ENCODE measurements at places on chromosomes 11 and 22.
A peak's percentile ranks its signal among the peaks of the same experiment; 100 is the strongest.

- DNase-seq, result no peak
Measured at GRCh38 chr11:87114093-87114492, 76.4 kb downstream of the TMEM135 start.

DNA sequence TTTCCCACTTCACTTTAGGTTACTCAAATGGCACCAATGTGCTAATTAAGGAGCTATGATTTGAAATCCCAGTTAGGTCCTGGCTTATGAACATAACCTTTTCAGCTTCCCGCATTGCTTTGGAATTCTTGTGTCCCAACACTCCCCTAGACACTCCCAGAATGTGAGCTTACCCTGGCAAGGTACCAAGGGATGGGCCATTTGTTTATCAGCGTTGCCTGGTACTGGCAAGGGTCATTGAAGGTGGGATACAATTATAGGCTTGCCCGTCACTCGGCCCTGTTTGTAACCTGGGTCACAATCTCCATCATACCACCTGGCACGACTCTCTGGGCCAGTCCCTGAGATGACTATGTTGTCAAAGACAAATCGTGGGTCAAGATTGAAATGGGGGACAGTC is 5.4 kb downstream of the CSRP3 start:
- DNase-seq, result no peak

DNA sequence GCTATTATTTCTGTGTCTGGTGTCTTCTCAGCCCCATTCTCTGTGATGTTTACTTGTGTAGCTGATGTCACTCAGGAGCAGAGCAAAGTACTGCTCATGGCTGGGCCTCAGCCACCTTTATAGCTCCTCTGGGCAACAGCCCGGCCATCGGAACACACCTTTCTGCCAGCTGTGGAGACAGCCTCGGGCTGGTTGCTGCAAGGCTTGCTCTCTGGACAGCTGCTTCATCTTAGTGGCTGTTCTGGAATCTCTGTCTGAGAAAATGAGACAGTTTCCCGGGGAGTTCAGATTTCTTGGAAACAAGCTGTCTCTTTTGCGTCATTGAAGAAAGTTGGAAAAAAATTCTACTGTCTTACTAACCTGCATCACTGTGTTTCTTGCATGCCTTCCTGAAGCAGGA is 20.0 kb downstream of the THY1 start:
- DNase-seq, result no peak

DNA sequence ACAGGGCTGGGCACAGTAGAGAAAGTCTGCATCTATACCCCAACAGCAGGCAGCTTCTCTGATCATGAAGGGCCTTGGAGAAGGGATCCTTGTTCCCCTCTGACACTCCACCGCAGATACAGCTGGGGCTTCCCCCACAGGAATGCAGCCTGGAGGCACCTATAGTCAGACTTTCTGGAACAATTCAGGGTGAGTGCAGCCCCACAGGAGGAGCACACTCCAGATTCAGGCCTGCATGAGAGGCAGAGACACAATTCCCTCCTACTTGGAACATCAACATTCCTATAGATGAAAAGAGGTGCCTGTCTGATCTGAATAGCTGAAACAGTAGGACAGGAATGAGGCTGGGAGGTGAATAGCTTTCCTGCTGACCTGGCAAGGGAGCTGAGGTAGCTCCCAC is 1298.0 kb upstream of the CNTN5 start:
- DNase-seq, result no peak

DNA sequence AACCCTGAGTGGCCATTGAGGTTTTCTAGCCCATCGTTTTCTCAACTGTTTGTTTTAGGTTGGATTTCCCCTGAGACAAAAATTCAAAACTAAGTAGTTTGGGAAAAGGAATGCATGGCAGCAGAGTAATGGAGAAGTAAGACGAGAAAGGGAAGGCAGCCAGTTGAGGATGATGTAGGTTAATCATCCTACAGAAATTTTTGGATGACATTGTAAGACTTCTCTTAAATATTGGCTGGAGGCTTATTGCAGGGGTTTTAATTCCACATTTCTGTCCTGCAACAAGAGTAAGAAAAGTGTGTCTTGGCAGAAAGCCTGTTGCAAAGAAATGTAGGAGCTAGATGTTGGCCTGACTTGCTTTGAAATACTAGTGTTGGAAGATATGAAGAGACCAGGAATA is 308.8 kb downstream of the LUZP2 start:
- DNase-seq, result no peak

GRCh38 chr11:66069715-66070603 is at the start of gene PACS1:
Gene PACS1, plus strand, starts transcription at chr11:66070272. Its CDS starts 215 bp downstream, at chr11:66070487.
- DNase-seq, result no peak

DNA sequence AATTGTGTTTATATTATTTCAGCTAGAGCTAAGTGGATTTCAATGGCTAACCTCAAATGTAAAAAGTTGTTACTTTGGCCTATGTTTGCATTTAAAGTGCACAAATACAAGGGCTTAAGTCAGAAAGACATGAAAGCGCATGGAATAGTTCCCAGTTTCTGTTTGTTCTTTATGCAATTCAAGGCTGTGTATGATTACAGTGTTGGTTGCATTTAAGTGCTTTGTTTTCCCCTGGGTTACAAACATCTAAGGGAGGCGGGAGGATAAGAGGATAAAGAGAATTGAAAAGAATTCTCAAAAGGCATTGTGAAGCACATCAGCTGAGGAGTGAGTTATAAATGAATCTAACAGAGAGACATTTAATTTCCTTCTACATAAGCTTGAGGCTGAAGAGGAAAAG is 453.4 kb downstream of the NTM start:
- peak; percentile 20 for DNase-seq

DNA sequence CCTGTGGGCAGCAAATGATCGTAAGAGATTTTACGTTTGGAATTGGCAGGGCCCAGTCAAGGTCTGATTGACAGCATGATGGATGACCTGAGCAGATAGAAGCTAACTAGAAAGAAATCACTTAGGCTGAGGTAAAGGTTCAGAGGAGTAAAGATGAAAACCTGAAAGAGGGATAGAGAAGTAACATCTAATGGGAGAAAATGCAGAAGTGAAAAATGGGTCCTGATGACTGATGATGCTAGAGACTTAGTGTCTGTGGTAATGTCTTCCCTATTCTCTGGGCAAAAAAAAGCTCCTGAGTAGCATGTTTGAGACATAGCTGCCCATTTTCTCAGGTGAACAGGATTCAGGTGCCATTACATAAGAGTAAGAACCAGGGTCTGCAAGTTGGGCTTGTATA is 628.8 kb upstream of the ANO5 start:
- no peak for DNase-seq

DNA sequence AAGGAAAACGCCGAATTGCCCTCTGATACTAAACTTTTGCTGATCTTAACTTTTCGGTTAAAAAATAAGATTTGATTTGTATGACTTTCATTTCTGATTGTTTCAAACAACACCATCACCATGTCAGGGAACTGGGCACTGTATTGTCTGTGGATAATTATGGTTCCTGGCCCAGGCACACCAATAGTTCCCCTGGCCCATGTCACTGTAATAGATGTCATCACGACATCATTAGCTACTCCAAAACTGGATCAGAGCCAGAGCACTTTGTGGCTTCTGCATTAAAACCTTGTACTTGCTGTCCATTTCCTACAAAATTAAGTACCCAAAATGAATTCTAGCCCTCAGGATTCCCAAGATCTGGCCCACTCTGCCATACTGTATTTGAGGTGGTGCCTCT is 119.5 kb upstream of the NARS2 start:
- no peak for DNase-seq

- no peak for DNase-seq
Measured at GRCh38 chr11:78405805-78406204, 11.8 kb downstream of the GAB2 start.

GRCh38 chr11:106467501-106467900 is 390.0 kb downstream of the AASDHPPT start:
- no peak for DNase-seq

- DNase-seq, result no peak
Measured at GRCh38 chr22:20054034-20054427, 26.0 kb upstream of the DGCR8 start.

- DNase-seq, result no peak
Measured at GRCh38 chr11:125494561-125494960, 1.5 kb downstream of the FEZ1 start.

- DNase-seq, result no peak
Measured at GRCh38 chr22:23835484-23836144, 3.2 kb downstream of the DERL3 start.

- no peak for DNase-seq
Measured at GRCh38 chr11:9660886-9661285, 3.0 kb upstream of the SWAP70 start.

DNA sequence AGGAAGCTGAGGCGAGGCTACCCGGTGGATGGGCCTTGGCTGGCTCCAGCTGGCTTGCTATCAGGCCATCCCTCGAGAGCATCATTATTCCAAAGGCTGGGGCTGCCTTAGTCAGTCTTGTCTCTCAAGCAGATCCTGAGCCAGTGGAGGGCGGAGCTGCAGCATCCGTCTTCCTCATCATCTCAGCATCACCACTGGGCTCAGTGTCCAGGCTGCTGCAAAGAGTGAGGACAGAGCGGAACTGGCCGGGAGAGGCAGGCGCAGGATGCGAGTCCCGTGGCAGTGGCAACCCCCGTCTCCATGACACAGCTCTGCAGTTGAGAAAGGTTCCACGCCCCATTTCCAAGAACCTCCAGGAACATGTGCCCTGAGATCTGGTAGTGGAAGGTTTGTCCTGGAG is 4.4 kb downstream of the TP53I11 start:
- DNase-seq, result no peak

- DNase-seq, result no peak
Measured at GRCh38 chr22:32080904-32081303, 37.8 kb downstream of the SLC5A1 start.

DNA sequence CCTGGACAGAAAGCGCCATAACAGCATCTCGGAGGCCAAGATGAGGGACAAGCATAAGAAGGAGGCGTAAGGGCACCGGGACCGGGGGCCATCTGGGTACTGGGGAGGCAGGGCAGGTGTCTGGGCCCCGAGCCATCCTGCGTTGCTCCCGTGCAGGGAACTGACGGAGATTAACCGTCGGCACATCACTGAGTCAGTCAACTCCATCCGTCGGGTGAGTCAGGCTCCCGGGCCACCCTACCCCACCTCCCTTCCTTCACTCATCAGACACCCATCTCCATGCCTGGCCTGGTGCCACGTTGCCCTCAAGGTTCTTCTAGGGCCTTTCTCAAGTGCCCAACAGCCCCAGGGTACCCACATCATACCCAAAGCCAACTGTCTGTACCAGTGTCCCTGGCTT is 15.0 kb downstream of the PLCB3 start:
- DNase-seq, result no peak

DNA sequence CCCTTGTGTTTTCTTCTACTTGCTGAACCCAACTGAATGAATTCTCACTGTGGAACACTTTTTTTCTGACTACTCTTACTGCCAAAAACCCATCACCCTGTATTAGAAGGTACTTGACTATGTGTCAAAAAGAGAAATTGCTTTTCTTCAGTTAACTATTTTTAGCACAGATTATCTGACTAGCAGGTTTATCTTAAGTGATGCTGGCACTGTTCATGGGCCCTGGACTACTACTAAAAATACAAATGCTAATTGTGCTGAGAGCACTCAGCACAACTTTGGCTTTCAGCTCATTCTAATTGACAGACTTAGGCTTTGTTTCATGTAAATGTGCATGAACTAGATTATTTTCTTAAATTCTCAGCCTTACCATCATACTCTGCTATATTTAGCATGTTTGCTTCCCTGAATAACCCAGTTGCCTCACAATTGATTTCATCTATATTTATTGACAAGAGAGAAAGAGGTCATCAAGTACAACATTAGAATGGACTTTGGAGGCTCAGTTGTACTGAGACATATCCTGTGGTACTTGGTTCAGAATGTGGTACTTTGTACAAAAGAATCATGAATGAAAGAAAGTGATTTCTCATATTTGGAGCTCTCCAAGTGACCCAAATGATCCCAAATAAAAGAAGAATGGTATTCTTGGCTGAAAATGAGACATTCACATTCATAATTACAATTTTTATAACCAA is 478.3 kb downstream of the KCNA4 start:
- DNase-seq, result no peak

DNA sequence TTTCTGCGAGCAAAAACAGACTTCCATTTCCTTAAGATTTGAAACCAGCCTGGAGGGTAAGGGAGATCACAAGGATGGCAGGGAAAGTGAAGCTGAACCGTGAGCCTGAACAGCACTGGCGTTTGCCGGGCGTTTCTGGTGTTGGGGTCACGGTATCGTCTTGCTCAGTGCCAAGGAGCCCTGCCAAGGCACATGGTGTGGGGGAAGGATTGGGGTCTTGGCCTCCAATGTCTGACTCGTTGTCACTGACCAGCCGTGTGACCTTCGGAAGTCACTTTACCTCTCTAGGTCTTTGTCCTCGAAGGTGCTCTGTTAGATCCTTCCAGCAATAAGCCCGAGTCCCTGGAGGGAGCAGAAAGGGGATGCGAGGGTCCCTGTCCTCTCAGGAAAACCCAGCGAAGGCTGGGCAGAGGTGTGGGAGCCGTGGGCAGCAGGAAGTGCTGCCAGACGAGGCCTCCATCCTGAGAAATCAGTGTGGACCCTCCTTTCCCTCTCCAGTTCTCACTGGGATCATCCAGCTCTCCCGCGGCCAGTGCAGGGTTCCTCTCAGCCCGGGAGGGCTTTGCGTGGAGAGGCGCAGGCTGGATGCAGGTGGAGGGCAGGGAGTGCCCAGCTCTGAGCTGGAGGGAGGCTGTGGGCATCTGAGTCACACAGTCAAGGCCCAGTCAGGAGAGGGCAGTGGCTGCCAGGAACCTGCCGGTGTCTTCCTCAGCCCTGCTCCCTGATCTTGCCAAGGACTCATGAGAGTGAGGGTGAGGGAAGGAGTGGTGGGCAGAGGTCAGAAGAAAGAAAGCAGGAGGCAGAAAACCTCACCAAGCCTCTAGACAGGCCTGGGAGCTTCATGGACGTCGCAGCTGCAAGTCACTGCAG is 18.9 kb downstream of the TOM1 start:
- DNase-seq, result no peak

GRCh38 chr11:105673089-105673488 is 63.2 kb downstream of the GRIA4 start:
- DNase-seq, result no peak

- DNase-seq, result no peak
Measured at GRCh38 chr22:46752988-46753310, 9.5 kb upstream of the TBC1D22A start.

GRCh38 chr11:118988280-118988679 is 9.7 kb upstream of the CENATAC start:
- no peak for DNase-seq

- DNase-seq, result no peak
Measured at GRCh38 chr11:17544181-17544622, at the start of gene USH1C. Gene USH1C, minus strand, starts transcription at chr11:17544416. Its CDS starts 109 bp downstream, at chr11:17544307.

DNA sequence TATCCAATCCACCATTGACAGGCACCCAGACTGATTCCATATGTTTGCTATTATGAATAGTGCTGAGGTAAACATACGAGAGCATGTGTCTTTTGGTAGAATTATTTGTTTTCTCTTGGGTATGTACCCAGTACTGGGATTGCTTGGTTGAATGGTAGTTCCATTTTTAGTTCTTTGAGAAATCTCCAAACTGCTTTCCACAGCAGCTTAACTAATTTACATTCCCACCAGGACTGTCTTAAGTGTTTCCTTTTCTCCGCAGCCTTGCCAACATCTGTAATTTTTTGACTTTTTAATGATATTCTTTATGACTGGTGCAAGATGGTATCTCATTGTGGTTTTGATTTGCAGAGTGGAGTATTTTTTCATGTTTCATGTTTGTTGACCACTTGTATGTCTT is 8.3 kb downstream of the FDX1 start:
- no peak for DNase-seq

All from NCI-H2081 treated with DMSO at 0.1 percent for 48 hours (cell line).